ENCODE measurements at places on chromosomes 3 and 15.

GRCh38 chr3:89690646-89691045 is 583.2 kb downstream of the EPHA3 start:
- no peak for DNase-seq

GRCh38 chr3:180612364-180612763 is 10.4 kb downstream of the TTC14 start:
- DNase-seq, result no peak

DNA sequence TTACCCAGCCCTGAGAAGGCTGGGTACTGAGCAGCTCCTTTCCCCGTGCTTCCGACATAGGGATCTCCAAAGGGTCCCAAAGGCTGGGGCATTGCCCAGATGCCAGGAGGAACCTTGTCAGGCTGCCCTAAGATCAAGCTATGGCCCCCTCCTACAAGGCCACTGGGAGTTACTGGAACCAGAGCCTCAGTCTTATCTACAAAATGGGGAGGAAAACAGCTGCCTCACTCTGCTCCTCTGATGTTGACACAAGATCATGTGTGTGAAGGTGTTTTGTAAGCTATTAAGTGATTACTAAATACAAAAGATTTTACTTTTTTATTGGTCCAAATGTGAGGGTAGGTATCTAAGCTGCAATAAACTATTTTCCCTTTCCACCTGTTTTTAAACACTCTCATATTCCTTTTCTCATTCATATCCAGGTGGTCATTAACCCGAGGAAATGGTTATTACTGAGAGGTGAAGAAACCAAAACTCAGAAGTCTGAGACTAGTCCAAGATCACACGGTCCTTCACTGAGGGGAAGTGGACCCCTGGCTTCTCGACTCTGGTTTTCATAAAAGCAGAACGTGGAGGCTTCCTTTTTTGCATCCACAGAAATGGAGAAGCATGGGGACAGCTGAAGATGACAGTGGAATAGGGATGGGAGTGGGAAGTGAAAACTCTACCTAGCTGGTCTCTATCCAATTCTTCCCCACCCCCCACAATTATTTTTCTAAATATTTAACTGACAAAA is 1.7 kb downstream of the ARPIN start:
- no peak for DNase-seq

GRCh38 chr3:126996905-126997304 is 14.0 kb downstream of the PLXNA1 start:
- no peak for DNase-seq

DNA sequence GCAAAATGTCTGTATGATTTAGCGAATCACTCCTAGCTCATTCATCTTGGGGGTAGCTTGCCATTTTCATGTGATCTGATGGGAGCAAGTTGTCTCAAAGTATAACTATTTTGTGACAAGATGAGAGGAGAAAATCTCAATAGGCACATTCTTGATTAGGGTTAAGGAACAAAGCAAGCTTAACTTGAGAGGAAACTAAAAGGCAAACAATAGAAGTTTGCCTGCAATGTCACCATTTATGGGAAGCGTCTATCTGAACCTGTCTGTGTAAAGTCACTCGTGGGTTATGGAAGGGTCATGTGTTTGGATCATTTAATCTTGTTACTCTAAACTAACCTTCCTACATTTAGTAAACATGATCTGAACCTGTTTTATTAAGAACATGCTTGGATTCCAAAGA is 232.5 kb downstream of the CDIN1 start:
- DNase-seq, result no peak

GRCh38 chr3:32553973-32554372 is 16.7 kb downstream of the DYNC1LI1 start:
- no peak for DNase-seq
